RKO (cell line): ENCODE measurements at places on chromosomes 11 and 22.

GRCh38 chr11:127600674-127601073 is 600.1 kb upstream of the KIRREL3 start:
- DNase-seq = no peak

- no peak for DNase-seq
These were observed 201.1 kb downstream of the TTC28 start for GRCh38 chr22:28478564-28478963.

- DNase-seq = no peak
These were observed 14.0 kb downstream of the RGL4 start for GRCh38 chr22:23704829-23705228.

DNA sequence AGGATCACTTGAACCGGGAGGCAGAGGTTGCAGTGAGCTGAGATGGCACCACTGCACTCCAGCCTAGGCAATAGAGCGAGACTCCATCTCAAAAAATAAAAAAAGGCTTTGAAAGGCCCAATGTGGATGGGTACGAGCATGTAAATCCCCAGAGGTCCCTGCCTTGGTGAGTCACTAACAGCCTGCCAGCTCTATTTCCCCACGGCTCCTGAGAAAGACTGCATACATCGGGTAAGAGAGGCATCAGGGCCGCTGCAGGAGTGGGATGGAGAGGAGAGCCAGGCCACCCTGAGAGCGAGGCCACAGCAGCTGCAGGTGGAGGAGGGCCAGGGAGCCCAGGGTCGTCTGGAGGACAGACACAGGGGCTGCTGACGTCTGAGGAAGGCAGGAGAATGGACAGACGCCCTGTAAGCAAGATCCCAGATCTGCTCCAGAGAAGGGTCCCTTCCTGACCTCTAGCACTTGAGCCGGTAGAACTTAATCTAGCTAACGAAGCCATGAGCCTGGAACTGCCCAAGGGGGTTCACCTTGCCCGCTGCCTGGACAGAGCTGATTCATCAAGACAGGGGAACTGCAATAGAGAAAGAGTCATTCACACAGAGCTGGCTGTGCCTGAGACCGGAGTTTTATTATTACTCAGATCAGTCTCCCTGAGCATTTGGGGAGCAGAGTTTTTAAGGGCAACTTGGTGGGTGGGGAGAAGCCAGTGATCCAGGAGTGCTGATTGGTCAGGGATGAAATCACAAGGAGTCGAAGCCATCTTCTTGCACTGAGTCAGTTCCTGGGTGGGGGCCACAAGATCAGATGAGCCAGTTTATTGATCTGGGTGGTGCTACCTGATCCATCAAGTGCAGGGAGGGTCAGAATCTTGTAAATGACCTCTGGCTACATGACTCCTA is 5.1 kb upstream of the KRTAP5-9 start:
- DNase-seq = no peak

DNA sequence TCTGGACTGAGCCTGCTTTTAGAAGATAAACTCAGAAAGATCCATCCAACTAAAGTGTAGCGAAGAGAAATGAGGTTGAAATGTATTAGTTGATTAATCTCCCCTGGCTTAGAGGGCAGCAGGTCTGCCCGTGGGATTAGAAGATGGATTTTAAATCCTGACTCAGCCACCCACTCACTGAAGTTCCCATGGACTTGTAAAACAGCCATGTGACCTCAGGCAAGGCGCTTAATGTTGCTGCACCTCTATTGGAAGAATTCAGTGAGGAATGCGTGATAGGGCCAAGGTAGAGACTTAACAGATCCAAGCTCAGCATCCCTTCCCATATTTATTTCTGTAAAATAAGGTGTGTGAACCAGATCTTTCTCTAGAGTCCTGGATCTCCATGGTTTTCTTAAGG is 45.1 kb upstream of the ELF5 start:
- no peak for DNase-seq

DNA sequence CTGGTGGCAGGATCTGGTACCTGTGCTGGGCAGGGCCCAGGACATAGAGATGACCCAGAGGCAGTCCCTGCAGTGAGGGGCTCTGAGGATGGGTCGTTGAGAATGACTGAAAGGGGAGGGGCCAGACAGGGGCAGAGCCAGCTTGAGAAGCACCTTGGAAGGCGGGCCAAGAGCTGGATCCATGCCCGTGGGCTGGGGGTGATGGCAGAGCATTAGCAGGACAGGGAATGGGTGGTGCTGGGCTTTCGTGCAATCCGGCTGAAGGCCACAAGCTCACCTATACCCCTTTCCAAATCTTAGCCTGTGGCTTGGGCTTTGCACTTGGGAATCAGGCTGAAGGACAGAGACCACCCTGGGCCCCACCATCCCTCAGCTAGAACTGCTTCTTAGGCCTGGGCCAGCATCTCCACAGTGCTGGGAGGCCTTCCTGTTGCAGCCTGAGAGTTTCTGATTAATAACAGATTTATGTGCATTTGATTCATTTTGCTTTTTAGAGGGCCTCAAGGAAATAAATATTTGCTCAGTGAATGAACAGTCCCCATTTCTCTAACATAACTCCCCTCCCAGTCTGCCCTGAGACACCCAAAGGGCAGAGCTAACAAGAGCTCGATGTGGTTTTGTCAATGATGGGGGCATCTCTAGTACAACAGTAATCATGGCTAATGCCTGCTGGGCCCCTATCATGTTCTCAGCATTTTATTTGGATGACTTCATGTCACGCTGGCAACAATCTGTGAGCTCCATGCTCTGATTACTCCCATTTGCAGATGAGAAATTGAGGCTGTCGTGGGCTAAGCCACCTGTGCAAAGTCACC is 39.3 kb downstream of the RIBC2 start:
- DNase-seq = no peak

GRCh38 chr11:22582151-22582410 is 43.5 kb downstream of the FANCF start:
- no peak for DNase-seq
